Spleen (tissue), 13 donors: ENCODE measurements at places on chromosomes 7 and 10.

GRCh38 chr10:130895161-130895560 is 416.4 kb downstream of the TCERG1L start:
- DNase-seq = no peak

DNA sequence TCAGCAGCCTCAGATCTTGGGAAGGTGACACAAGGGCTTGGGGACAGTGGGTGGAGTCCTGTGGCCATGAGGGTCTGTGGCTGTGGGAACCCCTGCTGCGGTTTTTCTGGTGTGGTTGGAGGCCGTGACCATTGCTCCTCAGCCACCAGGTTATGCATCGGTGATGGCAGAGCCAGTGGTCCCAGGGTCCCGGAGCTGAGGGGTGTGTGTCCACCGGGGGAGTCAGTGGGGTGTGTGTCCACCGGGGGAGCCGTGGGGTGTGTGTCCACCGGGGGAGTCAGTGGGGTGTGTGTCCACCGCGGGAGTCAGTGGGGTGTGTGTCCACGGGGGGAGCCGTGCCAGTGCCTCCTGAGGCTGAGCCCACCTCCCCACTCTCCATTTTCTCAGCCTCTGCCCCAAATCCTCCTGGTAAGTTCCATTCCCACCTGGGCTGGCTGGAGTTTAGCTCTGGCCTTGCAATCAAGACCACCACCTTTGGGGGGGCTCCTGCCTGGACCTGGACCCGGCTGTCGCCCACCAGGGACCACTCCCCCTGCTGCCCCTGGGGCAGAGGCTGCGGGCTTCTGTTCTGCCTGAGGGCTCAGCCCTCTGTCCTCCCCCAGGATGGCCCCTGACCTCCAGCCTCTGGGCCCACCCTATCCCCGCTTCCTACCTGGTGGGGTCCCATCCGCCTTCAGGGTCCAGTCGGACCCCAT is 143.5 kb downstream of the ELFN1 start:
- peak; percentile 71 for DNase-seq

DNA sequence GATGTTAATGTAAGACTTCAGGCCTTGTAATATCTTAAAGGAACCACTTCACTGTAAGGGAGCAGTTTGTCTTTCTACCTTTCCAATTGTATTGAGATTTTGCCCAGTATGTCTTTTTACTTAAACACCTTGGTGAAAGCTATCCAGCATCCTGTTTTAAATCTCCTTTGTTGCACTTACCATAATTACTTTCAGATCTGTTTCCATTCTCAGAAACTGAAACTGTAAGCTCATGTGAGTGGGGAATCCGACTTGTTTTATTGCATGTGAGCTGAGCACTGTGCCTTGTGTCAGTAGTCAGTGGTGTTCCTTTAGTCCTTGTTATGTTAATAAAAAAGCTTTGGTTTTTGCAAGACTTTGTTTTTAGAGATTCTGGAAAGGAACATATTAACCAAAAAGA is 42.2 kb downstream of the BMPR1A start:
- DNase-seq = no peak

DNA sequence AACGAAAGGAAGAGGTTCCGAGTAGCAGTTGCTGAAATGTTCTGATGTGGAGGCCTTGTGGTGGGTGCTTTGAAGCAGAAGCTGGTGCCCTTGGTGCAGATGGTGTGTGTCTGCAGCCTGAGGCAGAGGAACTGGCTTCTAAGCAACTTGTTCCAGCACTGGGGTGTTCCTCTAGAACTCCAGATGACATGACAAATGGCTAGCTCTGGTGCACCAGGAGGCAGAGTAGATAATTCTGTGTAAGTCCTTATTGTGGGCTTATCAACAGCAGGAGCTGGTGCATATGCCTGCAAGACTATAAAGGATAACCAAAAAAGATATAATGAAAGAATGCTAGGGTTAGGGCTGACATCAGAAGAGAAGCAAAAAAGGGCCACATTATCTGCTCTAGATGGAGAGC is 76.5 kb downstream of the ARL5B start:
- no peak for DNase-seq

GRCh38 chr7:134795231-134795630 is 15.8 kb downstream of the CALD1 start:
- DNase-seq = no peak

GRCh38 chr7:11726794-11727155 is 105.2 kb downstream of the THSD7A start:
- no peak for DNase-seq

- DNase-seq = no peak
Observed at GRCh38 chr7:32070051-32070405, 179 bp downstream of the PDE1C start.

DNA sequence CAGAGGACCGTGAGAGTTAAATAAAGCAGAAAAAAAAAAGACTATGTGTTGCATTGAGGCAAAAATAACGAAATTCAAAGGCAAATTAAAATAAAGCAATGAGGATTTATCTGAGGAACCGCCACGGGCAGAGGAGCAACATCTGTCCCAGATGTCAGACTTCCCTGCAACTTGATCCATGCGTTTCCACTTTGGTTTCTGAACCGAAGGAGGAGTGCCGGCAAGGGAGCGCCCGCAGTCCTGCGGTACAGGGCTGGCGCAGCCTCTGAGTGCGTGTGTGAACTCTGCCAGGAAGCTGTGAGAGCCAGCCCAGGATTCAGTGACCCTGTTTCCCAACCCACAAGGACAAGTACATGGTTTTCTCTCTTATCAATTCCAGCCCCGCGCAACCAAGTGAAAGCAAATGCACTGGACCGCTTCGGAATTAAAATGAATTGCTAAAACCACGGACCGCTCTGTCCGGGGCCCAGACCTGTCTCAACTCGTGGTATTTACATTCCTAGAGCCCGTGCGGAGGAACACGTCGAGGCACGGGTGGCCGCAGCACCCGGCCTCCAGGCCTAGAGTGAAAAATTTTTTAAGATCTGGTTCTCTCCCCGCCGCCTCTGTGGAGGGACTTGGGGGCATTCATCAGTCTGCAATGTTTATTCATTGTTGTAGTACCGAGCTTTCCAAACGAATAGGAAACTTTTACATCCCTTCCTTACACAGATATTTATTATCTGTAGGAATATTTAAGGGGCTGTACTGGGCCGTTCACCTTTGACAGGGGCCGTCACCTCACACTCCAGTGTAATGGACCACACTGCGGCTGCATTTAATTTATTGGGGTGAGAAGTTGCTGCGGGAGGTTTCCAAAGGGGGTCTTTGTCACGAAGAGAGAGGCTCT is 291.5 kb upstream of the NFE2L3 start:
- no peak for DNase-seq

- no peak for DNase-seq
Observed at GRCh38 chr10:38212460-38212859, 118.3 kb downstream of the ZNF37A start.

DNA sequence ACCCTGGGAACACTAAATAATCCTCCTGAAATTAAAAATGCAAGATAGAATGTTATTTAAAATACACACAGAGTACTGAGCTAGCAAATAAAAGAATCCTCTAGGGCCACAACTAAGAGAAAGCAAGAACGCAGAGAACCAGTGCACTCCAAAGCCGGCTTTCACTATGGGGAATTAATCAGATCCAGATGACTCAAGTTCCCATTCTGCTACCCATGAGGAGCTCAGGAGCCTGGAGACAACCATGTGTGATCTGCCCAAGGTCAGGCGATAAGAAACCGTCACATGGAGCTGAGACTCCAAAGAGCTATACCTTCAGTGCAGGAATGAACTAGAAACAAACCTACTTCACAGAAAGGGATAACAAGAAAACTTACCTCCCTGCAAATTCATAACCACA is 19.5 kb upstream of the CYREN start:
- peak; percentile 15 for DNase-seq

- DNase-seq = no peak
Observed at GRCh38 chr10:114577133-114577532, 80.9 kb downstream of the ABLIM1 start.

GRCh38 chr7:46791188-46791587 is 790.7 kb downstream of the TNS3 start:
- DNase-seq = no peak

- peak; percentile 52 for DNase-seq
Observed at GRCh38 chr7:155531681-155532080, 14.7 kb downstream of the CNPY1 start.

- no peak for DNase-seq
Observed at GRCh38 chr10:43739161-43739560, 90.5 kb upstream of the ZNF32 start.

- no peak for DNase-seq
Observed at GRCh38 chr7:103989785-103990767, 618 bp upstream of the RELN start.

DNA sequence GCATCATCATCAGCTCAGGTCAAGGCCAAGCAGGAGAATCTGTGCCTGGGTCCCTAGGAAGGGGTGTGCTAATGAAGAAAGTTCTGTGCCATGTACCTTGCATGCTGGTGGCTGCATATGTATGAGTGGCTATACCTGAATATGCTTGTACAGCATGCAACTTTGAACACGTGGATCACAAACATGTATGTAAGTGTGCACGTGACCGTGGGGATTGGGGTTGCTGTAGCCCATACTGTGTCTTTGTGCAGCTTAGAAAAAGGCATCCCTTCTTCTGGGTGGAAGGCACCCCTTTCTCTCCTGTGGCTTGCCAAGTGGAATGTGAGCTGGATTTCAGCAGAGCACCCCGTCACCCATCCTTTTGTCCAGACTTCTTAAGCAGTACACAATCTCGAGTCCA is 13.8 kb downstream of the EMX2 start:
- no peak for DNase-seq

- no peak for DNase-seq
Observed at GRCh38 chr7:143199040-143199439, 15.8 kb downstream of the TAS2R39 start.

GRCh38 chr10:123445261-123445775 is 220.8 kb upstream of the GPR26 start:
- DNase-seq = peak; percentile 42

GRCh38 chr10:11473128-11473760 is 138.2 kb downstream of the USP6NL start:
- DNase-seq = no peak
